ENCODE measurements at places on chromosomes 1 and 21.
A peak's percentile ranks its signal among the peaks of the same experiment; 100 is the strongest.

DNA sequence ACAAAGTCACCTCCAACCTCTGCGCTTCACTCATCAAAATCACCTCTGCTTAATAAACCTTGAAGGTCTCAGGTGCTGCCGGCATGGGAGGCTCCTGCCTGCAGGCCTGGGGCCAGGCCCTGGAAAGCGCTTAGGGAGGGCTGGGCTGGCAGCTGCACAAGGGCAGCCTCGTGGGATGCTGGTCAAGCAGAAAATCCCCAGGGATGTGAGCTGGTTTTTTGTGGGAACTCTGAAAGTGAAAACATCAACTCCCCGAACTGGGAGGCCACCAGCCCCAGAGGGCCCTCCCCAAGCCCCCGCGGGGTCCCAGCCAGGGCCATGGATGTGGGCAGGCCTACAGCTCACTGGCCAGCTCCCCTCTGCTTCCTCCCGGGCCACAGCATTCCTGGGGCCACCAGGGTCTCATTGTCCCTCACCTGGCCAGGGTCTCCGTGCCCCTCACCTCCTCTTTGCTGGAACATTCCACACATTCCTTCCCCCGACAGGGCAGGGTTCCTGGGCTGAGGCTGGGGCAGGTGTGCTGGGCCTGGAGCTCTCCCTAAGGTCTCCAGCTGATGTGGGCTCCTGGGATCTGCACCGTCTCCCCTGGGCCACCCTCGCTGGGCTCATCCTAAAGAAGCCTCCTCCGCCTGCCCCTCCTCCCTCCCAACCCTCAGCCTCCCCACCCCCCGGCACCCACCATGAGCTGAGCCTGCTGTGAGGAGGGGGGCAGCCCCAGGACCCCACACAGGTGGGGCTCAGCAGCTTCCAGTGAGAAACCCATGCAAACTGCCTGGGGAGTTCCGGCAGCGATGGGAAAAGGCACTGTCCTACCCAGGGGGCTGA, 36.0 kb upstream of the POFUT2 start:
- DNase-seq = no peak

DNA sequence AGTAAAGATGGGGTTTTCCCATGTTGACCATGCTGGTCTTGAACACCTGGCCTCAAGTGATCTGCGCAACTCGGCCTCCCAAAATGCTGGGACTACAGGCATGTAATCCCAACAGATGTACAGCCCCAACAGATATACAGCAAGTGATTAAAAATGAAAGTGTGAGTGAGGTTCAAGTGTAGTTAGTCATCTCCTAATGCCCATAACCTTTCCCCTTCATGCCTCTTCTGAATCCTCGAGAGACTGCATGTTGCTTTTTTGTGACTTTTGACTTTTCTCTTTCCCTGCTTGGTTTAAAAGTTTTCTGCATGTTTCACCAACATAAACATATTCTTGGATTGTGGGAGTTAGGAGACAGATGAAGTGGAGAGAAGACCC, 31.2 kb downstream of the KCNK2 start:
- DNase-seq = no peak

DNA sequence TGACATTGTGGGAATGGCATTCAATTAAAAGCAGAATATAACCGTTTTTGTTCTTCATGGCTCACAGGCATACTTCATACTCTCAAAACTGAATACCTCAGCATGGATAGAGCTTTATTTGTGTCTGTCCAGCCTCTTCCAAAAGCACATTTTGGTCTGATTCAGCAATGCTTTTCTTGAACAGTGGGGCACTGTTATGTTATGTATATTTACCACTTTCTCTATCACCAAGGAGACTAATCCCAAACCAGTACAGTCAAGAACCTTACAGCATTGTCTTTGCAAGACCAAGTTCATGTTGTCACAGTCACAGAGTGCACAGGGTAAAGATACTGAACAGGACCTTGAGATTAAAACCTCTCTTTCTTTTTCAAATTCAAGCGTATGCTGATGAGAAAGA, 582.8 kb downstream of the PTBP2 start:
- no peak for DNase-seq

DNA sequence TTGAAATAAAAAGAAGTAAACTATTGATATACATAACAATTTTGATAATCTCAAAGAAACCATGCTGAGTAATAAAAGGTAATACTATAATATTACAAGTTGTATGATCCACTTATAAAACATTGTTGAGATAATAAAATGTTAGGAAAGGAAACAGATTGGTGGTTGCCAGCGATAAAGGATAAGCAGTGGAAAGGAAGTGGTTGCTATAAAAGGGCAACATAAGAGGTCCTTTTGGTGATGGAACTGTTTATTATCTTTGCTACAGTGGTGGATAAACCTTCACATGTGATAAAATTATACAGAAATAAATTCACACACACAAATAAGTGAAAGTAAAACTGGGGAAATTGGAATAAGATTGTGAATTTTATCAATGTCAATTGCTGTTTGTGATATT, 15.1 kb downstream of the OR6F1 start:
- DNase-seq = no peak

DNA sequence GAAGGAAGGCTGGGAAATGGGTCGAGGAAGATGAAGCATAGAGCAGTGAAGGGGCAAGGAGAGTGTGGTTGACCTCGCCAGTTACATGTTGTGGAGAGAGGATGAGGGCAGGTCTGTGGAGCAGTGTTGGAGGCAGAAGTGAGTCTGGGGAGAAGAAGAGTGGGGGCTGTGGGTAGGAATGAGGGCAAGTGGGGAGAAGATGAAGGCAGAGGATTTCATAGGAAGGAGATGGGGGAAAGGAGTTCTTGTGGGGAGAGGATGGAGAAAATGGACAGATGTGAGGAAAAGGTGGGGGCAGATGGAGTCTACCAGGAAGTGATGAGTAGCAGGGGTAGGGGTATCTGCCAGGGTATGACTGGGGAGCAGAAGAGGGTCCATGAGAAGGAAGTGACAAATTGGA, 3.6 kb downstream of the ARMH1 start:
- no peak for DNase-seq

DNA sequence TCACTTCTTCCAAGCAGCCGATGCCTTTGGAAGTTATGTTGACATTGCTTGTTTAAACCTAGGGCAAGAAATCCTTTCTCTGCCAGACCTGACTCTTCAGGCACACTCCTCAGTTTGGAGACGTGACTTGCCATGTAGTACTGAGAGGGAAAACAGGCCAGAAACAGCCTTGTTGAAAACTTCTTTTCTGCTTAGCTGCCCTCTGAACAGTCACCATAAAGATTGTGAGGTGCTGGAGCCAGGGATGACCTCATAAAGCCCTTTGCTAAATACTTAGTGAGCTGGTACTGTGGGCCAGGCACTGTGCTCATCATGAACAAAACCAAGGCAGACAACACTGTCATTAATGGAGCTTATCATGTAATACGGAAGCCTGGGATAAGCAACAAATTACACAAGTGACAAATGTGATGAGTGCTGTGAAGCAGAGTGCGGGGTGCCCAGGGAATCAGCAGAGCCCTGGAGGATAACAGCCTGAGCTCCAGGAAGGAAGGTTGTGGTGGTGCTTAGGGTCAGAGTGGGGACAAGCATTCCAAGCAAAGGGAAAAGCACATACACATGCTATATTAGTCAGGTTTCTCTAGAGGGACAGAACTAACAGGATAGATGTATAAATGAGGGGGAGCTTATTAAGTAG, 42.4 kb downstream of the MTARC1 start:
- no peak for DNase-seq

DNA sequence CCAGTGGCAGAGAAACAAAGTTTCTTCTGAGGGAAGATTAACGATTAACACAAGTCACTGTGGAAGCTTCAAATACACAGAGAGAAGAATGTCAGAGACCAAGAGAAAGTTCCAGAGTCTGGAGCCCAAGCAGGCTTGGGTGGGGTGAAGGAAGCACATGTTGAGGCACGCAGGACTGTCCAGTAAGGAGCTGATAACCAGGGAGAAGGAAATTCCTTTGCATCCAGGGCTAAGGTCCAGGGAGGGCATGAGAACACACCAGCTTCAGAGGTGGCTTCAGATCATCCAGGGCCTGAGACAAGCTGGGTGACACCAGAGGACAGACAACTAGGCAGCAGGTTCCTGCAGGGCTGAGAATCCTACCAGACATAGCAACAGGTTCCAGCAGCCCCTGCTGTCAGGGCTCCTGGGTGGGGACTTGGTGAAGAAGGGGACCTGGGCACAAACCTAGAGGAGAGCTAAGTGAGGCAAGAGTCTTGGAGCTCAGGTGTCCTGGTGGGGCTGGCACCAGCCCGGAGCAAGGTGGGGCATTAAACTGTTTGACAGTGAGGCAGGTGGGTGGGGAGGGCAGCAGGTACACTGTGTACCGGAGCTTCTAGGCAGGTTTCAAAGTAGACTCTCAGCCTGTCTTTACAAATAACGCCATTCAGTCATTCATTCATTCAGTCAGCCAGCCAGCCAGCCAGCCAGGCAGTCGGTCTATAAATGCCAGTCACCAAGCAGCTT, 2.6 kb upstream of the SPRR1A start:
- DNase-seq = no peak

GRCh38 chr1:4585216-4585615, 69.2 kb upstream of the AJAP1 start:
- DNase-seq = peak; percentile 27

DNA sequence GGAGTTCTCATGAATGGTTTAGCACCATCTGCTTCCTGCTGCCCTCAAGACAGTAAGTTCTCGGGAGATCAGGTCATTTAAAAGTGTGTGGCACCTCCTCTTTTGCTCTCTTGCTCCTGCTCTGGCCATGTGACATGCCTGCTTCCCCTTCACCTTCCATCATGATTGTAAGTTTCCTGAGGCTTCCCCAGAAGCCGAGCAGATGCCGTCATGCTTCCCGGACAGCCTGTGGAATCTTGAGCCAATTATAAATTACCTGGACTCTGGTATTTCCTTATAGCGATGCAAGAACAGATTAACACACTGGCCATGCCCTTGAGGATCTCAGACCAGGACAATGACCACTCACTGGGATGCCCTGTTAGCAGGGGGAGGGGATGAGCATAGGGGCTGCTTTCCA, 212.3 kb downstream of the MATN1 start:
- DNase-seq = no peak

- DNase-seq = no peak
Measured at GRCh38 chr1:116113615-116114014, 2.4 kb downstream of the MAB21L3 start.

- DNase-seq = no peak
Measured at GRCh38 chr1:4269330-4269729, 369.3 kb upstream of the C1orf174 start.

GRCh38 chr1:114104949-114105348, 48.7 kb downstream of the SYT6 start:
- no peak for DNase-seq

DNA sequence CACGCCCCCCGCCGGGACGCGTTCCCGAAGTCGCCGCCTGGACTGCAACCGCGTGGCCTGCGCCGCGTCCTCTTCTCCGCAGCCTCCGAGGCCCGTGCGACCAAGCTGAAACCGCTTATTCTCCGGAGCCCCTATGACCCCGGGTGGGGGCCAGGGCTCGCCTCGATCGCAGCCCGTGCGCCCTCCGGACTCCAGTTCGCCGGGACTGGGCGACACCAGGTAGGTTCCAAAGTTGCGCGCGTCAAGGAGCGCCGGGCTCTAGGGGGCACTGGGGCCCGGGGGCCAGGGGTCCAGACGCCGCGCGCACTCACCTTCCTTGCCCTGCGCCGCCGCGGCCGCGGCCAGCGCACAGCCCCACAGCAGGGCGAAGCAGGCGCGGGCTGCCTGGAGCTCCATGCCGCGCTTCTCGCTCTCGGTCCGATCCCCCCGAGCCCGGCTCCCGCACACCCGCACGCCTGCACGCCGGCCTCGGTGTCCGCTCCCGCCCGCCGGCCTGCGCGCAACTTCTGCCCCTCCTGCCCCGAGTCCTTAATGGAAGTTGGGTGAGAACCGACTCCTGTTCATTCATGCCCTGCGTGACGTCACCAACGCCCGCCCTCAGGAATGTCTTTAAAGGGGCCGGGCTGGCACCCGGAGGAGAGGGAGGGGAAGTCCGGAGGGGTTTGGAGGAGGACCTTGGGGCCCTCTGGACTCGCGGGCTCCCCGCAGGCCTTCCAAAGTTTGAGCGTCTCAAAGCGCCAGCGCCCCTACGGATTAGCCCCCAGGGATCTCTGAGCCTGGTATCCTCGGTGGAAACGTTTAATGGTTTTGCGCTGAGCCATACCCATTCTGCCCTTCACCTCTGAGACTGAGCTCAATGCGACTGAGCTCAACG, at the start of gene EPHA2:
EPHA2 (minus strand) TSS at position 533 of the 874 bp plus-strand sequence; CDS start at position 396, 137 bp downstream.
- DNase-seq = no peak

GRCh38 chr1:56897150-56898004, 42.8 kb downstream of the C8A start:
- DNase-seq = no peak

DNA sequence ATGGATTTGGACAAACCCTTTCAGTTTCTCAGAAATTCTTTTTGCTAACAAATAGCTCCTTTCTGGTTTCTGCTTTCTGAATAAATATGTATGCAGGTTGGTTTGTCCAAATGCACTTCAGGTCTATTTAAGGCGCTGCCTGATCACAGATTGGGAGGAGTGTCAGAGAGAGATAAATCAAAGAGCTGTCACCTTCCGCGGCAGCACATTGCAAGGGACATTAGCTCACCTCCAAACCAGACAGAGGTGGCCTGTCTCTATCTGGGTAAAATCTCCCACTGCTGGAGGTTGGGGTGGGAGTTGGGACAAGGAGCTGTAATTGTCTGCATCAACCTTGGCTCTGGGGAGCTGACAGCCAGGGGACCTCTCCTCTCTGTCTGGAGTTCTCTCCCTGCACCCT, 25.2 kb downstream of the PRAMEF20 start:
- DNase-seq = no peak

DNA sequence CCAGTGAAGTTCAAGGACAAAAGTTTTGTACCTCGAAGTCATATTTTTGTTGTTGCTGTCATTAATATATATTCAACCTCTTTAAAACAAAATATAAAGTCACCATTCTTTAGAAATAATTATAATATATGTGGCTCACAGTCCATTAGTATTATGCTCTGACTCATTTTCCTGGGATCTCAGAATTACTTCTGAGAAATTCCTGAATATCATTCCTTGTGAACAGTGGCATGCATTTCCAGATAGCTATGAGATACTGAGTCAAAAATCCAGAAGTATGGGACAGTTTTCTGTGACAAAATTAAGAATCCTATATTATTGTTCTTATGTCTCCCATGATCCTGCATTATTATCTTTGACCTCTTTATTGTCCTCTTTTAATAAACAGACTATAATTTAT, 13.8 kb upstream of the RGS21 start:
- DNase-seq = no peak

- DNase-seq = no peak
Measured at GRCh38 chr1:58405660-58406059, 140.9 kb downstream of the OMA1 start.

GRCh38 chr1:200053646-200054045, 26.1 kb downstream of the NR5A2 start:
- no peak for DNase-seq

DNA sequence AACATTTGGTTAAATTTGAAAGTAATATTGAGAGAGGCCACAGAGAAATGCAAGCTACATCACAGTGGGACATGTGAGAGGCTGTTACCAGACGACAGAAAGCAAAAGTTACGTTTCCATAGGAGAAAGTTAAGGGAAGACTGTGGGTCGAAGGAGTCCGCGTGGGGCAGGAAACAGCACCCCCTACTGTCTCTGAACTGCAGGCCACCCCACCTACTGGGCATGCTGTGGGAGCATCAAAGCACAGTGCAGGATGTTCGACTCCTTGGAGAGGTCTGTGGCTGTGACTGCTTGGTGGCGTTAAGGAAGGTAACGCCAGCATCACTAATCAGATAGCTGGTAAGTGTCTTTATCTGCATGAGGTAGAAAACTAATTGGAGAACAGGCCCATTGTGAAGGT, 123.9 kb downstream of the PTBP2 start:
- peak; percentile 13 for DNase-seq
